ENCODE measurements at places on chromosomes 1 and 21. TPM values are rescaled to one million over a fixed set of nuclear protein-coding genes. Genes with fewer than 3 reads are reported as not detected.

FTCD gene
- total RNA-seq: 0.46 TPM

MOB3C gene
- total RNA-seq: 24.6 TPM

DNA sequence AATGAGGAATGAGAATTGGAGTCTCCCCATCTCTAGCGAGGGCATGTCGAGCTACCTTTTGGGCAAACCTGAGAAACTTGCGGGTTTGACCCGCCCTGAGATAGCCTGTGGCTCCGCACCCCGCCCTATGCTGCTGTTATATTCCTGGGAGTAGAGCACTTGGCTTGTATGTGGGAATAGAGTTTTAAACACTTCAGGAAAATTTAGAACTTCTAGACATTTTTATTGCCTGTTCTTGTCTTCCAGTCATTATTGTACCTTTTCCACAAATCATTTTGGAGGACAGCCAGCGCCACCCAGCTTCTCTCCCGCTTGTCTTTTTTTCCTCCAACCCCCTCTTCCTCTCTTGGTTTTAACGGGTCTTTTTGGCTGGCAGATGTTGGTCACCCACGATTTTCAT lies 738 bp downstream of the GNPAT start:
- no peak for DNase-seq

- no peak for DNase-seq
Observed at GRCh38 chr1:31020007-31020790, 45.3 kb downstream of the PUM1 start.

Data from upper lobe of right lung (tissue), 1 donor.